ENCODE measurements at places on chromosomes 1 and 21.

DNA sequence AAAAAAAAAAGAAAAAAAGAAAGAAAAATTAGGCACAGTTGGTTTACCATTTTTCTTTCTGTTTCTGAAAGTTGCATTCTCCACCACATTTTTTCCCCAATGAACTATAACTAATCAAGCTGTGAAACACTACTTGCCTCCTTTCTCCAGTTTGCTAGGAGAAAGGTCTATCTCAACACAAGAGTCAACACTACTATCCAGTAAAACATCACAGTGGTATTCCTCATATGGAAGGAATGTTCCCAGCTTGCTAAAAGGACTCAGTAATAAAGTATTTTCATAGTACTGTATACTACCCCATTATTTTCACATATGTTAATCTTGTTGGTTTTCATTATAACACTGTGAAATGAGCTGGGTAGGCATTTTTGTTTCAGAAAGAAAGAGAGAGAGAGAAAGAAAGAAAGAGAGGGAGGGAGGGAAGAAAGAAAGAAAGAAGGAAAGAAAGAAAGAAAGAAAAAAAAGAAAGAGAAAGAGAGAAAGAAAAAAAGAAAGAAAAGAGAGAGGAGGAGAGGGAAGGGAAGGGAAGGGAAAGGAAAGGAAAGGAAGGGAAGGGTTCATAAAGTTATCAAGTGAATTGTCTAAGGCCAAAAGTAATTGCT, 7.9 kb downstream of the PTGER3 start:
- DNase-seq, result no peak

DNA sequence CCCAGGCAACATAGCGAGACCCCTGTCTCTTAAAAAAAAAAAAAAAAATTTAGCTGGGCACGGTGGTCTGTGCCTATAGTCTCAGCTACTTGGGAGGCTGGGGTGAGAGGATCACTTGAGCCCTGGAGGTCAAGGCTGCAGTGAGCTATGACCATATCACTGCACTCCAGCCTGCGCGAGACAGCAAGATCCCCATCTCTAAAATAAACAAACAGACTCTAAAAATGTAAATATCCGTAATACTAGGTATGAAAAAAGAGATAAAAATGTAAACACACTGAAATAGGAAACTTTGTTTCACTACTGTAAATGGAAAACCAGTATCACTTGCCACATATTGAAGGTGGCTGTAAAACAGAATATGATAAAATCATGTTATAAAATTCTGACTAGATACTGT, 17.2 kb downstream of the ADAR start:
- no peak for DNase-seq

DNA sequence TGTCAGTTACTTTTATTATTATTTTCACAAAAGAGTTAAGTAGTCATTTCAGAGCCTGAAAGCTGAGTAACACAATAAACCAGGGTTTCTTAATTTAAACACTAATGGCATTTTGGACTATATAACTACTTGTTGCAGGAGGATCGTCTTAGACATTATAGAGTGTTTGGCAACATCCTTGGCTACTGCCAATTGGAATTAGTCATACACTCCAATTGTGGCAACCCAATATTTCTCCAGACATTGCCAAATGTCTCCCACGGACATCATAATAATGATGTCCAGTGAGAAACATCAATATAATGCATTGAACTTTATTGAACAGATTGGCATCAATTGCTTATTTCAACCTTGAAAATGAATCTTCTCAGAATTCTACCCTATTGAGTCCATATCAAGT, 441.9 kb upstream of the ADGRL4 start:
- DNase-seq, result no peak

DNA sequence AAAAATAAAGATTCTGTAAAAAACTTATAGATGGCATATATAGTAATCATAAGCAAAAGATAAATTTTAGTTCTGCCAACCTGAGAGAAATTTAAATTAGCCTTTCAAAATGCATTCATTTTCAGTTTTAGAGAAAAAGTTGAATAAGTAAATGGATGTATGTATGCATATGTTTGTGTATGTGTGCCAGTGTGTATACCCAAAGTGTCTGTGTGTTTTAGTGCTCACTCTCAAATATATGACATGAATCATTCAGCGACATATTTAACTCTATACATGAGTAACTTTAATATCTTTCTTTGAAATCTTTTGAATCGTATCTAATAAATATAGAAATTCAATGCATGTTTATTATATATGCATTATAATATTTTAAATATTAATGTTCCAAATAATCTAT, 274.5 kb downstream of the SRGAP2C start:
- no peak for DNase-seq

- DNase-seq, result peak; percentile 40
Measured at GRCh38 chr1:214824763-214825162, 221.8 kb downstream of the CENPF start.

GRCh38 chr1:25922056-25922970, 16.1 kb upstream of the STMN1 start:
- peak; percentile 47 for DNase-seq

GRCh38 chr1:209493559-209493958, 90.0 kb upstream of the CAMK1G start:
- peak; percentile 45 for DNase-seq

DNA sequence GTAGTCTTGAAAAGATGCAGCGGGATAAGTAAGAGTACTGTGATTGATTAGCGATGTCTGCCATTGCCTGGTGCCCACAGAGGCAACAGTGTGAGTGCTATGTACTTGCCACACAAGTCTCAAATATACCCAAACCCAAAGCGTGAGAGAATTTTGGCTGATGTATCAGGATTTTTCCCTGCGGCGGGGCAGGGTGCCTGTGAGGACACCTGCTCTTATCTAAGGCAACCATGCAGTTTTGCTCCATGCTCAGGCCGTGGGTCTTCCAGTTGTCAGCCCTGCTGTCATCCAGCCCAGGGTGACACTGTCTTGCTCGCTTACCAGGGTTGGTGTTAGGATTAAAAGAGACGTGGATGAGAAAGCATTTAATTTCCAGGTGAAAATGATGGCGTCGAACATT, 202.7 kb downstream of the PTPRU start:
- DNase-seq, result no peak

GRCh38 chr1:115882913-115883902, 42.3 kb upstream of the NHLH2 start:
- no peak for DNase-seq

- DNase-seq, result peak; percentile 23
Measured at GRCh38 chr1:70227439-70227838, 6.3 kb downstream of the SRSF11 start.

GRCh38 chr1:51734896-51735745, 118.2 kb downstream of the OSBPL9 start:
- peak; percentile 0 for DNase-seq

GRCh38 chr21:36630485-36631206, 68.3 kb upstream of the SIM2 start:
- peak; percentile 52 for DNase-seq

DNA sequence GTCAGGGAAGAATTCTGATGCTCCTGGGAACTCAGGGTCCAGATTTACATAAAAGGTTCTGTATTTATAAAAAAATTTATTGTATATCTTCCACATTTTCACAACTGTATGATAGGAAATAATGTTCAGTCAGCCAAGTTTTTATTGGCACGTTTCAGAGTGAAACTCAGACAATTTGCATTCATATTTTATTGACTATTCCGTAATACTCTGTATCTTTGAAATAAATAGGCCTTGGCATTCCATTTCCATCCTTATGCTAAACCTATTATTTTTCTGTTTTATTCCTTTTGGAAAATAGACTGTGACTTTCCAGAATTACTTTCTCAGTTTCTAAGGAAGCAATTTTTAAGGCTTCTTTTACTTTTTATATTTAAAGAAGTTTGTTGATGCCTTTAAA, 329.0 kb downstream of the OLFM3 start:
- no peak for DNase-seq

GRCh38 chr1:3777078-3777547, 4.6 kb downstream of the SMIM1 start:
- DNase-seq, result no peak

GRCh38 chr1:20400341-20401177, 85.5 kb downstream of the CAMK2N1 start:
- DNase-seq, result peak; percentile 25

DNA sequence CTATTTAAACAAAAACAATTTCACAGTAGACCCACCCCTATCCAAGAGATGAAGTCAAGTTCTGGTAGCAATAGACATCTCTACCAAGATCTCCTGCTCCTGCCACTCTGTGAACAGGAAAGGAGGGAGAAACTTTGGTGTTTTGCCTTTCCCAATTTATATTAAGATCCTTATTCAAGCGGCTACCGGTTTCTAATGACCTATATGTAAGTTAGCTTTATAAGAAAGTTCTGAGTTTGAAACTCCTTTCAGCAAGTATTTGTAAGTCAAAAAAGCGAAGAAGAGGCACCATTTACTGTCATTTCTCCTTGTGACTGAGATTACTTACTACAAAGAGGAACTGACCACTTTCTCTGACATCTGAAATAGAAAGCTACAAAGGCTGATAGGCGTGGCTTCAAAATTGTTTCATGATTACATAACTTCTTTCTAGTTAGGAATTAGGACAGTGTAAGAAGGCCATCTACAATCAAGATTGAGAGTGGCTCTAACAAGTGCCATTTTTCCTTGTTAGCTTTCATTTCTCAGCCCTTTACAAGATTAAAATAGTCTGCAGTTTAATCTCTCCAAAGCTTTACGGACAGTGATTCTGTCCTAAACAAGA, at the start of gene MNDA:
Gene MNDA, plus strand, starts transcription at position 448 of the 604 bp plus-strand sequence. CDS start 10,803 bp downstream, outside the sequence.
- no peak for DNase-seq

GRCh38 chr1:224736619-224737352, 120.7 kb downstream of the CNIH3 start:
- no peak for DNase-seq

DNA sequence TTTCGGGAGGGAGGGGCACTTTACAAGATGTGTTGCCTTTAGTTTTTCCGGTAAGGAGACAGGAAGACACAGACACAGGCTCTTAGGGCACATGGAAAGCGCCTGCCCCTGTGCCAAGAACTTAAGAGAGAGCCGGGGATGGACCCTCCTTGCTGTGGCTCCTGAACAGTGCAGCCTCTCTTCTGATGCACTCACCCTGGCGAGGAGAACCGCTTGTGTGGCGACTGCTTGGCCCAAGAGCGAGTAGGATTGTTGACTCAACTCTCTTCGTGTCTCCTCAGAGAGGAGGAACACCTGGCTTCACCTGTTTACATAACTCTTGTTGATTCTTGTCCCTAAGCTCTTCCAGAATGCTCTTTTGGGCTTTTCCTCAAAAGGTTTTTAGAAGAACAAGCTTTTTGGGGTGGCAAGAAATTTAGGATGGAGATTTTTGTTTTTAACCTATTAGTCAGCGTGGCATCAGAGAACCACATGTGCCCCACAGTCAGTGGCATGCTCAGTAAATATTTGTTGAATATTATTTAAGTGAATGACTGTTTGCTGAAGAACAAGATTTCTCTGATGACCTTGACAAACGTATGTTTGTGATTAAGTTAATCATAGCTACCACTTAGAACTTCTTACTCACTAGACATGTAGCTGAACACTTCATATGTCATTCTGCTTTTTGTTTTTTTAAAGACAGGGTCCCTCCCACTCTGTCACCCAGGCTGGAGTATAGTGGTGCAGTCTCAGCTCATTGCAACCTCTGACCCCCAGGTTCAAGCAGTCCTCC, 60.6 kb downstream of the NFIA start:
- no peak for DNase-seq

GRCh38 chr1:212288615-212289014, 3.4 kb downstream of the PPP2R5A start:
- DNase-seq, result peak; percentile 70

DNA sequence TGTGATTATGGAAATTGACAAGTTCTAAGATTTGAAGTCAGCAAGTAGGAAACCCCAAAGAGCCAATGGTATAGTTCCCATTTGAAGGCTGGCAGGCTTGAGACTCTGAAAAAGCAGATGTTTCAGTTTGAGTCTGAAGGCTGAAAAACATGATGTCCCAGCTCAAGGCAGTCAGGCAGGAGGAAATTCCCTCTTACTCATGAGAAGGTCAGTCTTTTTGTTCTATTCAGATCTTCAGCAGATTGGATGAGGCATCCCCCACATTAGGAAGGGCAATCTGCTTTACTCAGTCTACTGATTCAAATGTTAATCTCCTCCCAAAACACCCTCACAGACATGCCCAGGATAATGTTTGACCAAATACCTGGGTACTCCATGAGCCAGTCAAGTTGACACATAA, 372.5 kb upstream of the ST6GALNAC5 start:
- DNase-seq, result peak; percentile 6

DNA sequence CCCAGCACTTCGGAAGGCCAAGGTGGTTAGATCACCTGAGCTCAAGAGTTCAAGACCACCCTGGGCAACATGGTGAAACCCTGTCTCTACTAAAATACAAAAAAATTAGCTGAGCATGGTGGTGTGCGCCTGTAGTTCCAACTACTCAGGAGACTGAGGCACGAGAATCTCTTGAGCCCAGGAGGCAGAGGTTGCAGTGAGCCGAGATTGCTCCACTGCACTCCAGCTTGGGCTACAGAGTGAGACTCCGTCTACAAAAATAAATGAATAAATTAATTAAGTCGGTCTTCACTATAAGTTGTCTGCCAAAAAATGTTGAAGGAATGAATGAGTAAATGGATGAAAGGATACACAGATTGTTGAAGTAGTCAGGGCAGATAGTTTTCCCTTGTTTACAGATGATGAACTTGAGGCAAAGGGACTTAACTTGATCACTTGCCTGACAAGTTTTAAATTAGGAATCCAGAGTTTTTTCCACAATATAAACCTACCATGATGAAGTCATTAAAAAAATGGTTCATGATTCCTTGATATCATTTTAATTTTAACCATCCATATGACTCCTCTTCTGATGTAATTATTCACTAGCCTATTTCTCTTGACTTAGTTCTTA, 130.8 kb downstream of the TLR5 start:
- no peak for DNase-seq

- no peak for DNase-seq
Measured at GRCh38 chr1:87230501-87230900, 98.2 kb upstream of the LMO4 start.

- DNase-seq, result no peak
Measured at GRCh38 chr1:39788426-39788757, 273 bp downstream of the BMP8B start.

DNA sequence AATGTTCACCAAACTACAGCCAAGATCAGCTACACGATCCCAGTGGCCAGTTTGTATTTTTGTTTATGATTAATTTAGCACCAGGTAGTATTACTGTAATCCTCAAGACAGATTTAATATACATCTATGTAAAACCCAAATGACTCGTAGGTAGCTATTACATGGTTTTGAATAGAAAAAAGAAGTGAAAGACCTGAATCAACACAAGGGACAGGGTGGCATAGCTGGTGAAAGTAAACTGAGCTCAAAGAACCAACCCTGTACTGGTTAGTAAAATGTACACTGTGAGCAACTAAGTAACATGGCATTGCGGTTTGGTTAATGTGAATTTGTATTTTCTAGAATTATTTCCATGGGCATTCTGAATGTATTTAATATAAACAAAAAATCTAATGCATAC, 8.8 kb downstream of the GPATCH2 start:
- no peak for DNase-seq
